ENCODE measurements at places on chromosomes 3 and 15.
A peak's percentile ranks its signal among the peaks of the same experiment; 100 is the strongest.

GRCh38 chr3:70951316-70951715, 632.2 kb downstream of the FOXP1 start:
- DNase-seq: no peak

GRCh38 chr15:77901251-77901881, 176.1 kb downstream of the TBC1D2B start:
- DNase-seq: no peak

DNA sequence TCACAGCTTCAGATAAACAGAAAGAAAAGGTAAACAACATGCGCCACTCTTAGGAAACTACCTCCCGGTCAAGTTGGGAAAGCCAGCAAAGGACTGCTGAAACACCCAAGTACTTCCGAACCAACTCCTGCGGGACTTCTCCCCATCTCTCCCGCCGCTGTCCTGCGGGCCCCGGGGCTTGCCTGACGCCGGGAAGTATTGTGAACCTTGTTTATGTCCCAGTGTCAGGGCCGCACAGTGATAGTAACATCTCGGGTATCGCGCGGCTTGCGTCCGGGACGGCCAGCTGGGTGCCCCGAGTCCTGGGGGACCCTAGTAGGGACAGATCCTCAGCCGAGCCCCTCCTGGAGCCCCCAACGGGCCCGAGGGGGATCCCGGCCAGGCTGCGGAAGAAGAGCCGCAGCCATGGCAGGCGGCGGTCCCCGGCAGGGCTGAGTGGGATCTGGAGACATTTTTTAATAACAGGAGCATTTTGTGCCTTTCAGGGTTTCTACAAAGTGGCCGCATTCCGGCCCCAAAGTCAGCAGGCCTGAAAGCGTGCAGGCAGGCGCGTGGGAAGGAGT, 756 bp downstream of the CLPX start:
- DNase-seq: peak; percentile 53

DNA sequence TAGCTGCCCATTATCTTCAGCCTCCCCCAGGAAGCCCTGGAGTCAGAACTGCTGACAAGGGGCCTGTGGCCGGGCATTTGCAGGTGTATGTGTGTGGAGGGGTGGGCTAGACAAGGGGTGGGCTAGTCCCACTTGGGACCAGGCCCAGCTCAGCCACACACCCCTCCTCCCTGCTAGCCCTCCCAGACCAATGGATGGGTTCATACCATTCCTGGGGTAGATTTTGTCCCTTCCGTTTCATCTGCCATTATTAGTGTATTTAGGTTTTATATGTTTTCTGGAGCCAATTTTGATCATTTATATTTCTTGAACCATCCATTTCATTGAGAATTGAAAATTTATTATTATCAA, 42.2 kb downstream of the MRAS start:
- no peak for DNase-seq

GRCh38 chr3:61926923-61927322, 365.6 kb downstream of the PTPRG start:
- no peak for DNase-seq

DNA sequence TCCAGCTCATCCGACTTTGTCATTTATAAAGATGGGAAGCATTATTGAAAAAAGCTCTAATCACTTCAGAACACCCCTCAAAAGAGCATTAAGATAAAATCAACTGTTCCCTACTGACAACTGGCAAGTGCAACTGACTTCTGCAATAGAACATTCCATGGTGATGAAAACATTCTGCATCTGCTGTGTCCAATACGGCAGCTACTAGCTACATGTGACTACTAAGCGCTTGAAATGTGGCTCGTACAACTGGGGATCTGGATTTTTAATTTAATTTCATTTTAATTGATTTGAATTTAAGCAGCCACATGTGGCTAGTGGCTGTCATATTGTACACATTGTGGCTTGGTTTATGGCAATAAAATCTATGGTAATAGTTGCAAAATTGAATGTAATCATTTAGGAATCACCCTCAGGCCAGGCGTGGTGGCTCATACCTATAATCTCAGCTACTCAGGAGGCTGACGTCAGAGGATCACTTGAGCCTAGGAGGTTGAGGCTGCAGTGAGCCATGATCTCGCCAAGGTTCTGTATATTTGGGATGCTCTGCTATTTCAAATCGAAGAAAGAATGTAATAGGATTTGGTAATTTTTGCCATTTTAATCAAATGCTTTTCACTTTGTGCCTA, 390.3 kb downstream of the GABRB3 start:
- DNase-seq: no peak

GRCh38 chr3:77093101-77093500, 53.2 kb downstream of the ROBO2 start:
- no peak for DNase-seq

DNA sequence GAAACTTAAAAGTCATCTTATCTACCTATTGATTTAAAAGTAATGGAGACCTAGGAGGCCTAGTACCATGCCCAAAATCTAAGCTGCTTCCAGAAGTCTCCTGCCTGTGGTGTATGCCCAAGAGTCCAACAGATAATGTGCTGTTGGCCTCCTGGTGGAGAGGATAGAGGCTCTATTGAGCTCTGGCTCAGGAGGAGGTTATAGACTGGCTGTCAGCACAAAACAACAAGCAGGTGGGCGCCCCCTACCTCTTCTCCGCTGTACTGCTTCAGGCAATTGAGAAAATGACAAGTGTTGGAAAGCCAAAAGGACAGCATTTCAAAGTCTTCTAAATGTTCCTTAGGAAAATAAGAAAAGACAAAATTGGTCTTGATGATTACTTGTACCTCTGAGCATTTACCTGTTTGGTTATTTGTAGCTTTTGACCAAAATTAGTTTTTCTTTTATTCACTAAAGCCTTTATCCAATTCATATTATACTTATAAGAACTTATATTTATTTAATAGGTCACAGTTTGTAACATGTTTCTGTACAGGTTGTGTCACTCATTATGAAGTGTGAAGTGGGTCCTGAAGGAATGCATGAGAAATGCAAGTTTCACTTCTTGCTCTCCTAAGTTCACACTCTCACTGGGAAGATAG, 17.2 kb upstream of the GNB5 start:
- peak; percentile 37 for DNase-seq

GRCh38 chr3:28036599-28037575, 204.5 kb upstream of the CMC1 start:
- no peak for DNase-seq

DNA sequence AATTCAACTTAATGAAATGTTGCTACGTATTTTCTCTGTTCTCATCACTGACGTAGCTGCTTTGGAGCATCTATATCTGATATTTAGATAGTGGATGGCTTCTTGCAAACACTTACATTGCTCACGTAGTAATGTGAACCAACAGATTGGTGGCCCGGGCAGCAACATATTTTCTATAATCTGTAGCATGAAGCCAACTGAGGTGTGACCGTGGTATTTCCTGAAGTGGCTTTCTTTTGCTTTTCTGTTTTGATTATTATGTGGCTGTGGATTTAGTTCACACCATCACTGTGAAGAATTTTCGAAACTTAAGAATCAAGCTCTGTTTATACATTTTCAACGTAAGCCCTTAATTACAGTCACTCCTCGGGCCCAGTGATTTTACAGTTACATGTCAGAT, 288.5 kb downstream of the LPP start:
- no peak for DNase-seq

- peak; percentile 34 for DNase-seq
These were observed 175.7 kb upstream of the KBTBD8 start for GRCh38 chr3:66822186-66823008.

GRCh38 chr3:94248042-94248441, 185.2 kb downstream of the NSUN3 start:
- no peak for DNase-seq

GRCh38 chr3:137035631-137036030, 77.8 kb downstream of the IL20RB start:
- no peak for DNase-seq

- DNase-seq: peak; percentile 59
These were observed at the start of gene GHRL for GRCh38 chr3:10292505-10293419. TSS of gene GHRL (minus strand) at chr3:10292947. CDS start at chr3:10290180, 2,767 bp downstream.

GRCh38 chr15:68353421-68354135, 76.0 kb downstream of the FEM1B start:
- peak; percentile 64 for DNase-seq

DNA sequence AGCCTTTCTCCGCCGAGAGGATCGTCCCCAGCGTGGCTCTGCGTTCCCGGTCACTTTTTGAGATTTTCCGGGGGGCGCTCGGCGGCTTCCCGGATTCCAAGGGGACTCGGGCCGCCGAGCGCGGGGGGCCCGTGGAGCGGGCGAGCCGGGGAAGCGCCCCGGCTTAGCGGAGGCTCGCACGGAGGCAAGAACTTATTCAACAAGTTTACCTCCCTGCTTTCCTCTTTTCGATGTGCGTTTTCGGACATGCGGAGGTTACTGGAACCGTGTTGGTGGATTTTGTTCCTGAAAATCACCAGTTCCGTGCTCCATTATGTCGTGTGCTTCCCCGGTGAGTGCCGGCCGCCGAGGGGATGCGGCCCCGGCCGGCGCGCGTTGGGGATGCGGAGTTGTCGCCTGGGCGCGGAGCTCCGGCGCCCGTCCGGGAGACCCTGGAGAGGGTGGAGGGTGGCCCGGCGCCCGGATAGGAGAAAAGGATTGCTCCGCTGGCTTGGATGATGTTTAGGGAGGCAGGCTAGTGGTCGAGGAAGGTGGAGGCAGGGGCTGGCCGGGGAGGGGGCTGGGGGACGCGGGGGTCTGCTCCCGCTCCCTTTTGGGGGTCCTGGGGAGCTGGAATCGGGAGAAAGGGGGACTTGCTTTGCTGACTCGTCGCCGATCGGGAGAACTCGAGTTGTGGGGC, 810 bp downstream of the PTPRG start:
- no peak for DNase-seq

DNA sequence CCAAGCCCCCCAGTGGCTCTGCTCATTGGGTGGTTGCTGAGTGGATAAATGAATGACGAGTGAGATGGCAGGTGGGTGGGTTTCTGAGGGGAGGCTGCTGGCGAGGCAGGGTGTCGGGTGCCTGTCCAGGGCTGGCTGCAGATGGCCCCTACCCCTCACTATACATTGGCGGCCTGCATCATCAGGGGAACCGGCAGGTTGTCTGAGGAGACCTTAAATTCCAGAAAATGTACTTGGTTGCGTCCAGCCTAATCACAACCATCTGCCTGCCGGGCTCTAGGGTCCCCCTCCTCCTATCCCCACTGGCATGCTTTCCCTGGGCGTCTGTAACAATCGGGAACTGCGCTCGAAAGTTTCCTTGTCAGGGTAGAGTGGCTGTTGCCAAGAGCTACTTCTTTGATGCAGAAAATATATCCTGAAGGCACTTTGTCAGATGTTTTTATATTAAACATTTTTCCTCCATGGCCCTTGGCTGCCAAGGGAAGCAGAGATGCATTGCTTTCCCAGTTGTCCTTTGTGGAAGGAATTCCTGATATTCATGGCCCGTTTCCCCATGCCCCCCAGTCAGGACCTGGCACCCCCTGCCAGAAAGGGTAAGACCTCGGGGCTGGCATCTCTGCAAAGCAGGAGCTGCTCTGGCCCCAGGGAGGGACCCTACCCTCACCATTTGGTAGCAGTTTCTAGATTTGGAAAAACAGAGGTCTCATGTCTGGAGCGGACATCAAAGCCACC, 22.9 kb downstream of the SMAD6 start:
- DNase-seq: no peak

- DNase-seq: peak; percentile 65
These were observed 609 bp downstream of the RNF13 start for GRCh38 chr3:149813367-149814281.

GRCh38 chr3:131484496-131485111, 18.2 kb downstream of the MRPL3 start:
- DNase-seq: no peak

- no peak for DNase-seq
These were observed 25.5 kb downstream of the GLDN start for GRCh38 chr15:51366920-51367319.

- no peak for DNase-seq
These were observed 29.2 kb upstream of the NEO1 start for GRCh38 chr15:73023071-73023470.

- peak; percentile 83 for DNase-seq
These were observed 33.9 kb downstream of the MYO5C start for GRCh38 chr15:52261498-52262242.

GRCh38 chr3:171327441-171328174, 132.6 kb downstream of the TNIK start:
- no peak for DNase-seq

DNA sequence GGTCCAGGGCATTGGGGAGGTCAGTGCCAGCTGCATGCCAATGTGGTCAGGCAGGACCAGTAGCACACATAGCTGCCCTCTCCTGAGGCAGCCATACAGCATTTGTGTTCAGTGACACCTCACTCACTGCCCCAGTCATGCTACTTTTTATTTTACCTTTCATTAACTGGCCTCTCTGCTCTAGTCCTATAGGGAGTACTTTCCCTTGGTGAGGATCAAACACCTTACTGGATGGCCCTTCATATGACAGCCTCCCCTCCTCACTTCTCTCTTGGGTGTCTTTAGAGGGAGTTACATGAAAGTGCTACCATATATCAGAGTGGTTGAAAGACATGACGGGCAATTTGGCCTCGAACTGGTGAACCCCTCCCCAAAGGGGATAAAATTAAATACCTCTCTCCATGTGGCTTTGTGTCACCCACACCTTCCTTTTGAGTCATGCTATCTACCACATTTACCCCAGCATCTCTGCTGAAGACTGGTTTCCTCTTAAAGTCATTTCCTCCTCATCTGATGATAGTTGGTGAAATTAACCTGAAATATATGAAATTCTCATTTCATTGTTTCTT, 17.6 kb downstream of the RLBP1 start:
- DNase-seq: no peak
